Breast epithelium (tissue), 4 donors: ENCODE measurements at places on chromosomes 1 and 21. TPM values are rescaled to one million over a fixed set of nuclear protein-coding genes. Genes with fewer than 3 reads are reported as not detected.
A peak's percentile ranks its signal among the peaks of the same experiment; 100 is the strongest.

DNA sequence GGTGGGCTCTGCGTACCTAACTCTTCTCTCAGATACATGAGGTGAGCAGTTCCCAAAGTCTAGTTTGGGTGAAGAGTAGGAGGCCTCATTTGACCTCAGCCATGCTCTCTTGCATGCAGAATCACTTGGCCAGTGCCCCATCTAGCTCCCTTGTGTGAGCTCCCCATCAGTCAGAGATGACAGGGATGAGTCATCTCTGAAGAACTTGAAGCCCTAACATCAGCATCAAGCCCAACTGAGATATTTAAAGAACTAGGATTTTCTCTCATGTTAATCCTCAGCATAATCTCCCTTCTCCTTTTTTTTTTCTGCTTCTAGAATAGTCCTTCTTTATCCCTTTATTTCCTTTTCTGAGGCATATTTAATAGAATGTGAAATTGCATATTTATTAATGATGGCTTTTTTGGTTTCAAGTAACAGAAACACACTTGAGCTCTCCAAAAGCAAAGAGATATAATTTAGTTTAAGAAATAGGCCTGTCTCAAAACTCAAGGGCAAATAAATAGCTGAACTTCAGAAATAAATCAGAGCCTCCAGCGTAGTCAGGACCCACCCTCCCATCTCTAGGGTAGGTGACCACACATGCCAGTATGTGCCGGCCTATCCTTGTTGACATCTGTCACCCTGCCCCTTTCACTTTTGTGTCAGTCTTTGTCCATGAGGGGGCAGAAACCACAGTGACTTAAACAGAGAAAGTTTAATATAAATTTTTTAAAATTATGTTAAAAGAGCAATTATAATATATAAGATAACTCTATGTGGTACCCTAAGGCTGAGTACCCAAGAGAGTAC is 112.3 kb downstream of the TSEN15 start:
- H3K4me3 ChIP-seq, result no peak overlapping the region
- H3K36me3 ChIP-seq, result no peaks in the 10 kb centered on the region
- no peak overlapping the region for H3K27ac ChIP-seq
- no peaks in the 10 kb centered on the region for H3K4me1 ChIP-seq
- DNase-seq, result no peak

GRCh38 chr21:28375708-28376385 is 616.8 kb downstream of the LTN1 start:
- no peaks in the 10 kb centered on the region for H3K27me3 ChIP-seq
- H3K36me3 ChIP-seq, result no peaks in the 10 kb centered on the region
- no peaks in the 10 kb centered on the region for H3K4me1 ChIP-seq
- H3K27ac ChIP-seq, result no peak overlapping the region

DNA sequence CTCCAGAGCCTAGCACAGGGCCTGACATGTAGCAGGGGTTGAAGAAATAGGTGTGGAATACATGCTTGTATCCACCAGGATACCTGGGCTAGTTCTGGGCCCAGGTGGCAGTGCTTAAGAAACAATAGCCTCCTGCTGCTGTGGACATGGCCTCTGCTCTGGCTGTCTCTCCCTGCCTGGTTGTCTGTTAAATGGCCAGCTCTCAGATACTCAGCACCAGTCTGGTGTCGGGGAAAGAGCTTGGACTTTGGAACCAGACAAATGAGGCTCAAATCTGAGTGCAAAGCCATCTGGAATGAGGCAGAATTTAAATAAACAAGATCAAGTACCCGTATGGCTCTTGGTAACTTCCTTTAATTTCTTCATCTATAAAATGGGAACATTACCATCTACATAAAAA is 31.5 kb downstream of the SESN2 start:
- H3K4me1 ChIP-seq, result no peaks in the 10 kb centered on the region
- no peaks in the 10 kb centered on the region for H3K36me3 ChIP-seq
- no peak overlapping the region for H3K27ac ChIP-seq
- H3K4me3 ChIP-seq, result no peak overlapping the region

GRCh38 chr1:147664206-147664605 is 6.1 kb downstream of the ACP6 start:
- H3K27ac ChIP-seq, result no peak overlapping the region
- DNase-seq, result no peak
- H3K27me3 ChIP-seq, result no peaks in the 10 kb centered on the region
- no peaks in the 10 kb centered on the region for H3K36me3 ChIP-seq
- no peak overlapping the region for H3K4me3 ChIP-seq

DNA sequence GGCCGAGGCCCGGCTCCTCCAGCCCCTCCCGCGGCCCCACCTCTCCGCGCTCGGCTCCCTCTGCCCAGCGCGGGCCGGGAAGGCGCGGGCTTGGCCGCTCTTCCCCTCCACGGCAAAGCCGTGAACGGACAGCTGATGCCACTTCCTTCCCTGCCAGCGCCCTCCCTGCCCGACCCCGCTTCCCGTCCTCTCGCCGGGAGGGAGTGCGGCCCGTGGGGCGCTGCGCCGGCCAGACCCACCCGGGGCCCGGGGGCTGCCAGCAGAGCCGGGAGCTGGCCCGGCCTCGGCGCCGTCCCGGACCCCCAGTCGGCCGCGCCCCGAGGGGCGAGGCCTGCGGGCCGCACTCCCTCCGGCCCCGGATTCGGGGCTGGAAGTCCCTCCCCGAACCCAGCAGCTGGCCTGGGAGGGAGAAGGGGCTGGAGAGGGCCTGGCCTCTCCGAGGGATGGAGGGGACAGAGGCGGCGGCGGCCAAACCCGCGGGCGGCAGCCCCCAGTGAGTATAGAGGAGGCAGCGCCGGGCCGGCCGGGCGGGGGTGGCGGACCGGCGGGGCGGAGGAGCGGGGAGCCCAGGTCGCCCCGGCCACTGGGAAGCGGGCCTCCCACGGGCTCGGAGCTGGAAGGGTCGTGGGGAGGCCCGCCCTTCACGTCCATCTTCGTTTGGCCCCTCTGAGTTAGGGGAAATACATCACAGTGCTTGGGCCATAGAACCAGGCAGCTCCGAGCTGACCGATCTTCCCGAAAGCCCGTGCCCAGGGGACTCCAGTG is at the start of gene KIAA1614:
Gene KIAA1614 (plus strand): TSS at position 97 of the 765 bp plus-strand sequence. CDS start 347 bp downstream, at position 444.
- no peaks in the 10 kb centered on the region for H3K4me1 ChIP-seq
- DNase-seq, result no peak
- H3K36me3 ChIP-seq, result no peaks in the 10 kb centered on the region
- H3K27ac ChIP-seq, result peak within 1 kb of the TSS; percentile 93

The GNAT2 gene
- not detected for total RNA-seq

GRCh38 chr1:89892816-89893215 is 72.0 kb downstream of the LRRC8D start:
- H3K4me1 ChIP-seq, result no peaks in the 10 kb centered on the region
- no peak for DNase-seq
- no peaks in the 10 kb centered on the region for H3K27me3 ChIP-seq

The TRIM17 gene
- not detected for total RNA-seq

DNA sequence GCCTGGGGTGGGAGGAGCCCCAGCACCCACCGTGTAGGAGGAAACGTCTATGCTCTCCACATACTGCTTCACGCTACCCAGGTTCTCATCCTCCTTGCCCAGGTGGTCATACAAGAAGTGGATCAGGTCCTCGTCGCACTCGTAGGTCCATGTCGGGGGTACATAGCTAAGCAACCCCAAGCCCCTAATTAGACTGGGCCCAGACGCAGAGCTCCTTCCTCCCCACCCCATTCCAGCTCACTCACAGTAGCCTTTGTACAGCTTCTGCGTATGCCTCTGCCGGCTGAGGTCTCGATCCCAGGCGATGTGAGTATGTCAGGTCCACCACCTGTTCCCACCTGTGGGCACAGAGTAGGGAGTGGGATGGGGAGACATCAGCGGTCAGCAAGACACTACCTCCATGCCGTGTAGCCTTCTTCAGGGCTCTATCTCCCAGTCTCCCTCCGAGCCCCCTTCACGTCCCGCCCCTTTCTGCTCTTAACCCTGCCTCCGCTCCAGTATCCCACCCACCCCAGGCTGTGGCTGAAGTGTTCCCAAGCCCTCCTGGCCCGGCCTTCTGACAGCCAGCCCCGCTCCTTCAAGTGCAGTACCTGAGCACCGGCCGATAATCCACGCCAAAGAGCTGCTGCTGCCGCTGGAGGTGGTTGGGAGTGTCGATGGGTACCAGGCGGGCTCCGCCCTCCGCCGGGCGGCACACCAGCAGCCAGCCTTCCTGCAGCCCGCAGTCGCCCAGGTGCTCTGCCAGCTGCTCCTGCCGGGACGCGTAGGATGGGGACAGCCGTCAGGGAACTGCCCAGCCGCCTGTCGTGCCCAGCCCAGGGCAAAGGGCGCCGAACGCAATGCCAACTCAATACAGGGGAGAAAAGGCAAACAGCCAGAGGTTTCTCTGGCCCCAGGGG is 919 bp downstream of the HECTD3 start:
- peak overlapping the region; percentile 78 for H3K27ac ChIP-seq
- H3K27me3 ChIP-seq, result no peaks in the 10 kb centered on the region
- peak; percentile 57 for DNase-seq
- peaks cover 31% of the 10 kb centered on the region for H3K4me1 ChIP-seq
- H3K36me3 ChIP-seq, result peaks cover 18% of the 10 kb centered on the region

GRCh38 chr1:166174108-166174507 is 7.3 kb upstream of the FAM78B start:
- no peak overlapping the region for H3K4me3 ChIP-seq
- no peaks in the 10 kb centered on the region for H3K4me1 ChIP-seq
- no peaks in the 10 kb centered on the region for H3K36me3 ChIP-seq
- H3K27ac ChIP-seq, result no peak overlapping the region

The CYP4A11 gene
- 0.48 TPM for total RNA-seq

GRCh38 chr1:43637267-43637666 is 12.7 kb upstream of the KDM4A start:
- DNase-seq, result no peak
- H3K4me3 ChIP-seq, result no peak overlapping the region
- no peaks in the 10 kb centered on the region for H3K36me3 ChIP-seq

The NEK2 gene
- total RNA-seq, result 1.8 TPM

DNA sequence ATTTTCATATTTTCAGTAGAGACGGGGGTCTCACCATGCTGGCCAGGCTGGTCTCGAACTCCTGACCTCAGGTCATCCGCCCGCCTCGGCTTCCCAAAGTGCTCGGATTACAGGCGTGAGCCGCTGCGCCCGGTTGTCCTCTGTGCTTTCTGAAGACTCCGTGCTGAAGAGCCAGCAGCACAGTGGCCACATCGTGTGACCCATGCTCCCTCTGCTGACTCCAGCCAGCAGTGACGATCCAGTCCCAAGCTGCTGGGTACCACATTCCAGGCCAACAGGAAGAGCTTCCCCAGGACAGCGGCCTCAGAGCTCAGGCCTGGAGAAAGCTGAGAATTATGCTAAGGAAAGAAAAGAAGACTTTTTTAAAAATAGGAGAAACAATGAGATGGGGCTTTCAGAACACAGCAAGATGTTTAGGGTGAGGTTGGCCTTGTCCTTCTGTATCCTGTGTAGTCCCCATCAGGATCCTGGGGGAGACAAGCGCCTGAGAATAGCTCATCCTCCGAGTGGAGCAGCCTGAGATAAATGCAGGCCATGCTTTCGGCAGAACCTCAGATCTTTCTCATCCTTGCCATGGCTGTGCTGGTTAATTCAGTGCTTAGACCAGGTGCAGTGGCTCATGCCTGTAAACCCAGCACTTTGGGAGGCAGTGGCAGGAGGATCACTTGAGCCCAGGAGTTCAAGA is 207.1 kb downstream of the SLC35F3 start:
- H3K36me3 ChIP-seq, result no peaks in the 10 kb centered on the region
- no peaks in the 10 kb centered on the region for H3K27me3 ChIP-seq
- H3K4me3 ChIP-seq, result no peak overlapping the region
- no peak for DNase-seq
- H3K4me1 ChIP-seq, result no peaks in the 10 kb centered on the region

GRCh38 chr21:34072145-34073031 is 990 bp upstream of the MRPS6 start:
- H3K27ac ChIP-seq, result peak overlapping the region; percentile 95
- no peaks in the 10 kb centered on the region for H3K36me3 ChIP-seq
- no peaks in the 10 kb centered on the region for H3K4me1 ChIP-seq
- H3K27me3 ChIP-seq, result no peaks in the 10 kb centered on the region
- peak overlapping the region; percentile 71 for H3K4me3 ChIP-seq

The CCDC30 gene
- 14.0 TPM for total RNA-seq

DNA sequence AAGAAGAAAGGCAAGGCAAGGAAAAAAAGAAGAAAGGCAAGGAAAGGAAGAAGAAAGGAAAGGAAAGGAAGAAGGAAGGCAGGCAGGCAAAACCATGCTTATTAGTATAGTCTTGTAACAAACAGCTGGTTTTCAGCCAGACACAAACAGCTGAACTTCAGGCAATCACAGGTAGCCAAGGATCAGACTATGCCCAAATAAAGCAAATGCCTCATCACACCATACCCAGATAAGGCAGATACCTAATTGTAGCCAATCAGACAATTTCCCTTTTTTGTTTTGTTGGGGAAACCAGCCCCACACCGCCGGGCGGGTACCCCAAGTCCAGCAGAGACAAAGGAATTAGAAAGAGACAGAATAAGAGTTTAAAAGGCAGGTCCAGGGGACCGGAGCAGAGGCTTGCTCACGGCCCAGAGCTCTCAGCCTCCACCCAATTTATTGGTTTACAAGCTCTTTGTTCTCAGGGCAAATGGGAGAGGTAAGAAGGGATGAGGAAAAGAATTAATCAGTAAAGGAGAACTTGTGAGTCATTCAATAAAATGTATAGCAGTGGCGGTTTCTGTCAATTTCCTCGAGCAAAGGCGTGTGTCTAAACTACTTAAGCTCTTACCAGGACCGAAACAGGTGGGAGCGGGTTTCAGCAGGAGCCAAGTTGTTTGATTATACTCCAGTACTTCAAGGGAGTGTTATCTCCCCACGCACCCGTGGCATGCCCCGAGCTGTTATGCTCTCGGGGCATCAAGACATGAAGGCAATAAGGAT is 886.8 kb downstream of the KCNT2 start:
- no peak for DNase-seq
- H3K27ac ChIP-seq, result no peak overlapping the region
- no peak overlapping the region for H3K4me3 ChIP-seq
- no peaks in the 10 kb centered on the region for H3K36me3 ChIP-seq

DNA sequence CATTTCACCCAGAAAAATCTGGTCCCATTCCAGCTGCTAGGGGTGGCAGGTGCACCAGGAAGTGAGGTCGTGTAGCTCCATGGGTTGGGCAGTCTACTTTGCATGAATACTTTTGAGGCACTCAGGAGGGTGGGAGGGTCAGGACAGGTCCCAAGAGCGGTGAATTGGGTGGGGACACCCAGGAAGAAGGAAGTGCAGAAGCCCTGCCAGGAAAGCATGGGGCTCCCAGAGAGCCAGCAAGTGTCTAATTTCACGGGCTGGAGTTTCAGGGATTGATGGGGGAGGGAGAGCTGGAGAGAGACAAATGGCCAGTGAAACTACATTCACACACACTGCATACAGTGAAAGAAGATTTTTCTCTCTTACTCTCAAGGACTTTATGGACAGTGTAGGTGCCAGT is 137.8 kb downstream of the GALNT2 start:
- H3K4me1 ChIP-seq, result peaks cover 5% of the 10 kb centered on the region
- DNase-seq, result no peak
- H3K27ac ChIP-seq, result no peak overlapping the region
- no peaks in the 10 kb centered on the region for H3K27me3 ChIP-seq
- H3K4me3 ChIP-seq, result no peak overlapping the region
- no peaks in the 10 kb centered on the region for H3K36me3 ChIP-seq
